ENCODE measurements at places on chromosomes 5 and 9. TPM values are rescaled to one million over a fixed set of nuclear protein-coding genes. Genes with fewer than 3 reads are reported as not detected.

- DNase-seq = no peak
These were observed 76.6 kb upstream of the FAM169A start for GRCh38 chr5:74942622-74943286.

RANBP17 gene
- 17.6 TPM for total RNA-seq

GRCh38 chr5:56112526-56113121, 117.9 kb upstream of the IL6ST start:
- DNase-seq = no peak

DOLPP1 gene
- total RNA-seq = 15.8 TPM

AQP3 gene
- 2.5 TPM for total RNA-seq

DNA sequence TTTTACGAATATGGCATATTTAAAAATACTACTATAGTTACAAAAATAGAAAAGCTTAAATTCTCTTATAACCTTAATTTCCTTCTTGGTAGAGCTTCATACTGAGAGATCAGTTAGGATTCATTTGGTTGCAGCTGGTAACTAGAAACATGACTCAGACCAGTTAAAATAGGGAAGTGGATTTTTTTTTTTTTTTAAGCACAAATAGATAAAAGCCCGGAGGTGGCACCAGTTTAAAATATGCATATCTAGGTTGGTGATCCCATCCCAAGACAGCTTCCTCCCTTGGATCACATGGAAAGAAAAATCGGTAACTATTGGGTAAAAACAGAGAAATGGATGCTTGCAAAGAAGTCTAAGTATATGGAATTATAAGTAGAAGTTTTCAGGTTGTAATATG, 1634.3 kb downstream of the MAT2B start:
- DNase-seq = no peak

DNA sequence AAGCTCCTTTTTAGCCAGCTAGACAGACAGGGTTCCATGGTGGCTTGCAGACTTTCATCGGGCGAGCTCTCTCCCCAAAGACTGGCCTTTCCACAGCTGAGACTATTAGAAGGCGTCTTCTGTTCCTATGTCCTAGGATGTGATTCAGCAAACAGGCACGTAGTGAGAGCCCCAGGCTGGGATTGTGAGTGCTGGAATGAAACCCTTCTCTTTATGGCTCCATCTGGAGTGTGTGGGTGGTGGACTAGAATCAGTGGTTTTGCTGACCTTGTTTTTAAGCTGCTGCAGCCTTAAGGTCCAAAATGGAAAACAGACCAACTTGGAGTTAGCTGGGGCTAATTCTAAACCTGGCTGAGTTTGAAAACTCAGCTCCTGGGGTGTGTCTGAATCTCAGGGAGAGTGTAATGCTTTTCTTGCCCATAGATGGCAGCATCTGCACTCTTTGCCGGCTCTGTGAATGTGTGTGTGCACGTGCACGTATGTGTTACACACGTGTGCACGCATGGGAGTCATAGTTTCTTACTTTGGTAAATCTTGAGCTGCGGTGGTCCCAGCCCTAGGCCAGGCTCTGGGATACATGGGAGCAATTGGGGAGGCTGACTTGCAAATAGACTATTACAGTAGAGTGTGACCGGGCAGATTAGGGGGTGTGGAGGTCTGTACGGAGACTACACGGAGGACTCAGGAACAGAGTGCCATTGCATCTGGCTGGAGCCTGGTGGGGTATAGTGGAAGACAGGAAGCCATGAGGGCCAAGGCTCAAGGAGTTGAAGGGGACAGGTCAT, 10.7 kb downstream of the GSN start:
- DNase-seq = peak; percentile 81

- no peak for DNase-seq
These were observed 252.7 kb upstream of the IL12B start for GRCh38 chr5:159582756-159583541.

DNA sequence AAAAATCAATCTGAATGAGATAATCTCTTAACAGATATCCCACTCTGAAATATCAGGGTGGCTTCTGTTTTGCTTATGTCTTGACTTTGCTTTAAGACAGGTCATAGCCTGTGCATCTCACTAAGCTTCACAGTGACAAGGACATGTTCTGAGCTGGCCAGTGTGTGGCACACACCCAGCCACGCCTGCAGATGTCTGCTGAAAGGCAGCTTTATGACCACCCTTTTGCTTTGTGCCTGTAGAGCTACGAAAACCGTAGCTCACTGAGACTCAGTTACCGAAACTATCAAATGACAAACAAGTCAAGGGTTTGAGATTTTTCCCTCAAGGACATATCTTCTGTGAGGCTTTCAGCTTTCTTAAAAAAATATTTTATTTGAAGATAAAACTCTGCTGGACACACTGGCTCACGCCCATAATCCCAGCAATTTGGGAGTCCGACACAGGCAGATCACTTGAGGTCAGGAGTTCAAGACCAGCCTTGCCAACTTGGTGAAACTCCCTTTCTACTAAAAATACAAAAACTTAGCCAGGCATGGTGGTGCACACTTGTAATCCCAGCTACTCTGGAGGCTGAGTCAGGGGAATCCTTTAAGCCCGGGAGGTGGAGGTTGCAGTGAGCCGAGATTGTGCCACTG, 233.2 kb downstream of the SPATA31A1 start:
- no peak for DNase-seq

GRCh38 chr9:113456235-113456634, 7.3 kb upstream of the RGS3 start:
- DNase-seq = no peak

MEIKIN gene
- total RNA-seq = not detected

GRCh38 chr9:128081056-128081455, 13.0 kb downstream of the SLC25A25 start:
- no peak for DNase-seq

All from endodermal cell (in vitro differentiated cells).